ENCODE measurements at places on chromosomes 12 and 14.

- no peak for DNase-seq
Measured at GRCh38 chr14:20499108-20499507, 6.2 kb upstream of the RNASE10 start.

DNA sequence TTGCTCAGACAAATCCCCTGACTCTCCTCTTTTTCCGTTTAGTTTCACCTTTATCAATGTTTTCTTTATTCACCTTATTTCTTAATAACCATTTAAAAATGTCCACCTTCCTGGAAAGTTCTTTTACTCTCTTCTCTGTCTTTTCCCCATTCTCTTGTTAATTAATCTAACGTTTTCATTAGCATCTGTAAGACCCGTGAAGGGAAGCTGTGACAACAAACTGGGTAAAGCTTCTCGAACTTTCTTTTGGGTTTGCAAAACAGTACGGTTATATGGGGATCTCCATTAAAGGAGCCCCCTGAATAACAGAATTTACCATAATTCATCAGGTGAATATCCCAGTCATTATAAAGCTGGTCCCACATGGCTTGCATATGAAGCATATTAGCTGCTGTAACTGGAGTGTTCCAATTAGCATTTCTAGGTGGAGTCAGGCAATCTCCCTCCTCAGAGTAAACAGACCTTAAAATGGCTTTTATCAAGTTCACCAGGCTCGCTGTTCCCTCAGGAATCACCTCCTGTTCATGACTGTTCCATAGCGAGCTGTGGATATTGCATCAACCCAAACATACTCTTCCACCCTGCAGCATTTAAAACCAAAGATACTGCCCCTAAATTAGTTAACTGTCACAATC, 42.4 kb downstream of the TMEM30B start:
- no peak for DNase-seq

GRCh38 chr14:93032421-93032936, 83.2 kb downstream of the ITPK1 start:
- peak; percentile 87 for DNase-seq

GRCh38 chr12:93614917-93615596, 42.6 kb downstream of the SOCS2 start:
- no peak for DNase-seq

DNA sequence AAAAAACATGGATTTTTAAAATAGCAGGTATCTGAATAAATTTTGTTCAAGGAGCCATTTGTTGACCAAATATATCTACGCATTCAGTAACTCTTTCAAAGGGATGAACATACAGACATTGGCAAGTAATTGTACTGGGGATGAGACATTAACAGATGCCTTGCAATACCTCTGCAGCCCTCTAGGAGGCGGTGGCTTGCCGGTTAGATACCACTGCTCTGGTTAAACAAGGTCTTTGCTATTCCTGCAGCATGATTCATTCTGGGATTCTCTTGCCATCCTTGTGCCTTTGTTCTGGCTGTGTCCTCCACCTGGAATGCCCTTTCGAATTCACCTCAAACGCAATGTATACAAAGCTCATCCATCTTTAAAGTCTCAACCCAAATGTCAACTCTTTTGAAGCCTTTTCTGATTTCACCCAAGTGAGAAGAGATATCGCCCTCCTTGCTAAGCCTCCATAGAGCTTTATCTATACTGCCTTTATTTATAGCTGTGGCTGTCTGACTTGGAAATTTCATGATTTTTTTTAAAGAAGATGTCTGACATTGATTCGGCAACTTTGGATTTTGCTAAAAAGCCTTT, 131.0 kb upstream of the SRRM4 start:
- no peak for DNase-seq

GRCh38 chr12:64814432-64814831, 10.0 kb upstream of the TBC1D30 start:
- no peak for DNase-seq

DNA sequence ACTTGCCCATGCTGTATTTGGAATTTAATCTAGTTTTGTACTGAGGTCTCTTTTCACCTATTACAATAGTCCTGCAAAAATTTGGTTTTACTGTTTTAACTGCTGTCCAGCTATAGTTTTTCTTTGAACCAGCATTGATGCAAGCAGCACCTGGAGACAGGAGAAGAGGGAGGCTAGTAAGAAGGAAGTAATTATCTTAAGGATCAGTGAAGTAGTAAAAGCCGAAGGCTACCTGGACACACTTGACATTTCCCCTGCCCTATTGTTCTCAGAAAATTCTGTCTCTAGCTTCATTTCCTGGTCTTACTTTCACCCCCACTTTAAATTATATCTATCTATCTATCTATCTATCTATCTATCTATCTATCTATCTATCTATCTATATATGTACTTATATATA, 43.5 kb upstream of the LRIG3 start:
- no peak for DNase-seq

- no peak for DNase-seq
Measured at GRCh38 chr14:69299286-69300035, 39.5 kb downstream of the GALNT16 start.

DNA sequence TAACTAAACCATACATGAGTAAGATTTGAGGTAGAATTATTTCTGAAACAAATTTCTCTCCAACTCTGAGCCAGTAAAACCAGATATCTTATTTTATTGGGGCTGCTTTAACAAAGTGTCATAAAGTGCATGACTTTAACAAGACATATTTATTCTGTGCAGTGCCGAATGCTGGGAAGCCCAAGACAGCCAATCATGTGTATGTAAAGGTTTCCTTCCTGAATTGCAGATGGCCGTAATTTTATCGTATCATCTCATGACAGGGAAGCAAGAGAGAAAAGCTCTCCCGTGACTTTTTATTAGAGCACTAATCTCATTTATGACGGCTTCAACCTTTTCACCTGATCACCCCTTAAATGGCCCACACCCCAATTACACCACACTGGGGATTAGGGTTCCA, 777.9 kb downstream of the TMEM121 start:
- no peak for DNase-seq

GRCh38 chr12:74794522-74794921, 256.9 kb downstream of the ATXN7L3B start:
- no peak for DNase-seq

GRCh38 chr14:93115821-93116675, at the start of gene ITPK1:
Gene ITPK1 (minus strand): TSS chr14:93115925. CDS start chr14:93115163, 762 bp downstream.
- DNase-seq = no peak

DNA sequence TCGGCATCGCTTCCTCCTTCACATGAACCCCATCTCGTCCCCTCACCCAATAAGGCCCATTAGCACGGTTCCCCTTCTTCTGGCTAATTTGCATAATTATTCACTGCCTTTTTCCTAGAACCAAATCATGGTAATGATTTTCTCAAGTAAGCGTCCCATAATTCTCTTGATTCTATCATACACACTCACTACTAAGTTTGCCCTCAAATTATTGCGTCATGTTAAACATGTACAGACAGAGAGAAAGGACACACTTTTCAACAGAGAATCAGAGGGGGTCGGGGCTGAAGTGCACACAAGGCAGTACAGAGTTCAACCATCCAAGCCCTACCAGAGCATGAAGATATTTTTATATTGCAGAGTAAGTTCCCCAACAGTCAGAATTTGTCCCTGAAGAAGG, 256.6 kb downstream of the FOXN3 start:
- no peak for DNase-seq
